ENCODE measurements at places on chromosomes 7 and 10. TPM values are rescaled to one million over a fixed set of nuclear protein-coding genes. Genes with fewer than 3 reads are reported as not detected.

- no peak for DNase-seq
These were observed 9.1 kb upstream of the TOMM7 start for GRCh38 chr7:22831602-22832305.

- no peak for DNase-seq
These were observed 1.4 kb downstream of the ZMIZ1 start for GRCh38 chr10:79070081-79070605.

GRCh38 chr10:123327450-123327849 lies 173.2 kb downstream of the BUB3 start:
- no peak for DNase-seq

GRCh38 chr7:23220690-23221305 lies 25.8 kb upstream of the GPNMB start:
- DNase-seq: no peak

DNA sequence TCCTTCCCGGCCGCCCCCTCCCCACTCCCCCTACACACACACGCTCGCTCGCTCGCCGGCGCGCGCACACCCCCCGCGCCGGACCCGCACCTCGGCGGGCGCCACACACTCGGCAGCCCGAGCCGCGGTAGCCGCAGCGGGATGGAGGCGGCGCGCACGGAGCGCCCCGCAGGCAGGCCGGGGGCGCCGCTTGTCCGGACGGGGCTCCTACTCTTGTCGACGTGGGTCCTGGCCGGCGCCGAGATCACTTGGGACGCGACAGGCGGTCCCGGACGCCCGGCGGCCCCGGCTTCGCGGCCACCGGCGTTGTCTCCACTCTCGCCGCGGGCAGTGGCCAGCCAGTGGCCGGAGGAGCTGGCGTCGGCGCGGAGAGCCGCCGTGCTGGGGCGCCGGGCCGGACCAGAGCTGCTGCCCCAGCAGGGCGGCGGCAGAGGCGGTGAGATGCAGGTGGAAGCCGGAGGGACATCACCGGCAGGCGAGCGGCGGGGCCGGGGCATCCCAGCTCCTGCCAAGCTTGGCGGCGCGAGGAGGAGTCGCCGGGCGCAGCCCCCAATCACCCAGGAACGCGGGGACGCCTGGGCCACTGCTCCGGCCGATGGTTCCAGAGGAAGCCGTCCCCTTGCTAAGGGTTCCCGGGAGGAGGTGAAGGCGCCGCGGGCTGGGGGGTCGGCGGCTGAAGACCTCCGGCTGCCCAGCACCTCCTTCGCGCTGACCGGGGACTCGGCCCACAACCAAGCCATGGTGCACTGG lies at the start of gene SORCS3:
SORCS3 (plus strand) TSS at position 104 of the 750 bp plus-strand sequence.
- DNase-seq: no peak

DNA sequence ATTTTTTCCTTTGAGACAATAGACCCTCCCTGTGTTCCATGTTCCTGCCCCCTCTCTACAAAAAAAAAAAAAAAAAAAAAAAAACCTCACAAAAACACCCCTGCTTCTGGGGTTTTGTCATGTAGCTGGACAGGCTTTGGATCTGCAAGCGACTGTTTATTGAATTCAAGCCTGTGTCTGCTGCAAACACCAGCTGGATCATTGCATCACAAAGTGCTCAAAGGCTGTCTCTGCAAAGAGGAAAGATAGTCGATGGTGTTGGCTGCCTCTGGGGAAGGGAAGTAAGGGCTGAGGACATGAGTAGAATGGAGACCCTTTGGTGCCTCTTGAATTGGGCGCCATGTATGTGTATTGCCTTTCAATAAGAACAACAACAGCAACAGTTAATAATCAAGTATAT lies 471.2 kb downstream of the PLXNA4 start:
- DNase-seq: no peak

DNA sequence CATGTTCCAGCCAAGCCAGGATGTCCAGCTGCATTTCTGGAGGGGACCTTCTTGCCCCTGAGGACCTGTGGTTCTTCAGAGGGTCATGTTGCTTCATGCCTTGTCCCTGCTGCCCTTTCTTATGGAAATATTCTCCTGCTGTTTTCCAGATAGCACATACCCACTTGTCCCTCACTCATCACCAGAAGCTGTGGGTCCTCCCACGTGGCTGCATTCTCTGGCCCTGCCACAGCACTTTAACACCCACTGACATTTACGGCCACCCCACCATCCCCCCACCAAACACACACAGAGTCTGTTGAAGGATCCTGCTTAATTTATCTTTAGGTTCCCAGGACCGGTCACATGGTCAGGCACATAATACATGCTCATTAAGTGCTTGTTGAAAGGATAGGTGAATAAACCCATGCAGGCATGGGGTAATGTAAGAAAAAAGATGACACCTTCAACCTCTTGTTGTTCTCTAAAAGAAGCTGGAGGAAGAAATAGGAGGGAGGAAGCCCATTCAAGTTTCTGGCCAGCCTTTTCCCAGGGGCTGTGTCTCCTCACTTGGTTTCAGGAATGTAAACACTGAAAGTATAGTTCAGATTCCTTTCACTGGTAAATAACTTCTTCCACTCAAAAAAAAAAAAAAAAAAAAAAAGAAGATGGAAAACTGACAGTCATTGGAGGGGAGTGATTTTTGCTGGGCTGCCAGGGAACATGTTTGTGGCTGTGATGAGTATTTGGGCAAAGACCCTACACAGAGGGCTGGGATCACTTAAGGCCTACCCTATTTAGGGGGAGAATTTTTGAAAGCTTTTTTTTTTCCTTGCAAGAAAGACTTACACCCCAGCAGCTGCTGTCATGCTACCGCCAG lies 19.8 kb upstream of the BMPER start:
- no peak for DNase-seq

- no peak for DNase-seq
These were observed 312.8 kb upstream of the ZMIZ1 start for GRCh38 chr10:78755877-78756455.

DNA sequence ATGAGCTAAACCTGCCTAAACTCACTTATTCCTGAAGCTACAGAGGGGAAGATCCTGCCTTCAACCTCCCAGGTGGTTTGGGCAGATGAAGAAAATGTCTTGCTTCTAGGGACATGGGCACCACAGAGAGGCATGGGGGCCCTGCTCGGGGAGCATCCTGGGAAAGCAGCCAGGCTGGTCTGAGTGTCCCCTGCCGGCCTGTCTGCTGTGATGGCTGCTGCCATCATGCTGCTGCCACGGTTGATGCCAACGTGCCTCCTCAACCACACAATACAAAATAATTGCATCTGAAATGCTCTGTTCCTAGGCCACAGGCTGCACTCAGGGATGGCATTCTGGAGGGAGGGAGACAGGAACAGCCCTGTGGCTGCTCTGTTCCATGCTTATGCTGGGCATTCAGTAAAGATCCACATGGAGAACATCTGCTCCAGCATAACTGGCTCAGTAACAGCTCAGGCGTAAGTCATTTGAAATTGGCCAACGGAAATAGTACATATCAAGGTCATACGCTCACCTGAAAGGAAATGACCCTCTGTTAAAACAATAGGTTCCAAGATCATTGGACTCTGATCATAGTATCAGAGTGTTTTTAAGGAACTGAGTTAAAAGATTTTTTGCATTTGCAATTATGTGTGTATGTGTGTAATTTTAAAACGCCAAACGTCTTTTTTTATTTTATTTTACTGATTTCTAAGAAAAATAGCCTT lies 299.0 kb downstream of the TNS3 start:
- DNase-seq: no peak

DNA sequence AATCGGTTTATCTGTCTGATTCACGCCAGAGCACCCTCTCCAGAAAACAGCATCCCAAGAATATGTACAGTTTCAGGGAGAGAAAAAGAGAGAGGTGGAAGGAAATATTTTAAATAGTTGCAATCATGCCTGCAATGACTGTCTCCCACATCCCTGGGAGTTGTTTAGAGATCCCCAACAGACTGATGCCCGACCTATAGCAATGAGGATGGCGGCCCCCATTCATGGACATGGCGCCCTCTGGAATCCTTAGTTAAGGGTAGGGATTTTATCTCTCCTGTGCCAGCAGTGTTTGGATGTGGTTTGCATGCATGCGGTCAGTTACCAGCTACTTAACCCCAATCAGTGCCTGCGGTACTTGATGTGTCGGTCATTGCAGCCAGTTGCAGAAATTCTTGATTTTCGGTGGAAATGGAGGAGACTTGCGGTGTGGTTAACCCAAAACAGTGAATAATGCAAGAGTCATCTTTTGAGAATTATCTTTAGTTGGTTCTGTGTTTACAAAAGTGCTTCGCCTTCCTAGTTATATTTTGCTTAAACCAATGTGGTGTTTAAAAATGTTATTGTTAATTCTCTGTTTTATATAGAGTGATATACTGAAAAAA lies 186.0 kb upstream of the TCF7L2 start:
- DNase-seq: peak; percentile 86

The CYP2W1 gene
- not detected for total RNA-seq

The CLDN15 gene
- total RNA-seq: 7.5 TPM

The HTR5A gene
- total RNA-seq: not detected

The NEUROG3 gene
- not detected for total RNA-seq

The CFAP46 gene
- 0.35 TPM for total RNA-seq

The ZFAND2A gene
- 25.9 TPM for total RNA-seq

Measured in HT1080 (cell line).